ENCODE measurements at places on chromosomes 2 and 18.

DNA sequence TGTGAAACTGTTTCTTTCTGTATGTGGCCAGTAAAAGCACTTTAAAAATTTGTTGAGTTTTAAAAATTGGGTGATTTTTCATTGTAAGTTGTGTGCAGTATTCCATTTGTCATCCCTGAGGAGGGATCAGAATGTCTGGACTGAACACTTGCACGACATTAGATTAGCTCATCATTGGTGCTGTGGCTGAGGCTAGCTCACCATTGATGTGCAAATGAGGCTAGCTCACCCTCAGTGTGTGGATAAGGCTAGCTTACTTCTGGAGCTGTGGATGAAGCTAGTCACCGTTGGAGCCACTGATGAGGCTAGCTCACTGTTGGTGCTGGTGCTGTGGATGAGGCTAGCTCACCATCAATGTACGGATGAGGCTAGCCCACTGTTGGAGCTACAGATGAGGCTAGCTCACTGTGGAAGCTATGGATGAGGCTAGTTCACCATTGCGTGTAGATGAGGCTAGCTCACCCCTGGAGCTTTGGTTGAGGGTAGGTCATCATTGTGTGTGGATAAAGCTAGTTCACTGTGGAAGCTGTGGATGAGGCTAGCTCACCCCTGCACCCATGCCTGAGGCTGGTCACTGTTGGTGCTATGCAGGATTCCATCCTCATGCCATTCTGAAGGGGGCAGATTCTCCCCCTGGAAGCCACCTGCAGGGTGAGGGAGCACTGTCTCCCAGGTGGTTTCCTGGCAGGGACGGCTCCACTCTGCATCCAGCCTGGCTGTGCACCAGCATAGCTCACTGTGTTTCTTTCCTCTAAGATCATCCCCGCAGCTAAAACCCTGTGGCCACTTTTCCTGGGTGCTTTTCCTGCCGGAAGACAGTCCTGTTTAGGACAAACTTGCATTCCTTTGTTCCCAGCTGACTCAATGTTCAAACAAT, 101.1 kb downstream of the TWIST2 start:
- no peak for DNase-seq

GRCh38 chr18:58005885-58006523, 38.0 kb upstream of the NEDD4L start:
- no peak for DNase-seq

DNA sequence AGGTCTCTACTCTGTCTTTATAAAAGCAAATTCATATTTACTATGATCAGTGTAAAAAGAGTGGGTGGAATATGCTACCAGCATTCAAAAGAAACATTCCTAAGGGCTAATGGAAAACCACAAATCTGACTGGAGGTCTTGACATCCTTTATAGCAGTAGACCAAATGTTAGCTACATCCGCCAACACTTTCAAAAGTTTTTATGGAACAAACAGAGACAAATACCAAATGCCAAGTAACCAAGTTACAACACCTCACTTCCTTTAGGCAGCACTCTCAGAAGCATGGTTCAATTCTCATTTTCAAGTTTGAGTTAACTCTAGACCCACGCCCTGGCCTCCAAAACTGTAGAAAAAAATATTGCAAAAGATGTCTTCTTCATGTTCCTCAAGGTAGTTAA, 78.3 kb upstream of the SETBP1 start:
- no peak for DNase-seq

DNA sequence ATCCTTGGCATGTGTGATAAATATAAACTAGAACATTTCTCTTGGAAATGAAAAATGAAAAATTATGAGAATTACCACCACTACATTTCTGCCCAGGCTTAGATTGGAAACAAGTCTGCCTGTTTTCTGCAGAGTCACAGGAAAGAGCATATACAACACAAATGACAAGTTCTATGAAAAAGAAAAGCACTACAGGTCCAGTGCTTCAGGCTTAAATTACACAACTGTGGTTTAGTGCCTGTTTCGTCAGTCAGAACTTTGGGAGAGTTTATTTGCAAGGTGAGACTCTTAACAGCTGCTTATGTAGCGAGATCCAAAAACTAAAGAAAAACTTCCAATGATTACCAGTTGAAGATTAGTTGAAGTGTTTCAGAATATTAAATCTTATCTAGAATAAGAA, 68.9 kb downstream of the RTN4 start:
- DNase-seq: no peak

DNA sequence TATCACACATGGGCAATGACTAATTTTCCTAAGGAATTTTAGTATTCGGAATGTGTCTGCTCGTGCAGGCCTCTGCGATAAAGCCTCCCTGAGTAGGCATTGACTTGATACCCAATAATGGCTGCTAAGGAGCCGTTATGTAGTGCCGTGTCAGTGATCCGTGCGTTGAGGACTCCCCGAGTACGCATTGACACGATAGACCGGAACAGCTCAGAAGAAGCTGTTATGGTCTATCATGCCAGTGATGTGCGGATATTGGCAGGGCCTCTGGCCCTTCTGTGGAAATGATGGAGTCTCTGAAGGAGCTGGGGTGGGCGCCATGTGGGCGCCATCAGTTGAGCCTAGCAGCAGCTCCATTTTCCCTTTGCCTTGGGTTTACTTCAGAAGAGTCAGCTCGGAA, 29.1 kb downstream of the ZEB2 start:
- no peak for DNase-seq

DNA sequence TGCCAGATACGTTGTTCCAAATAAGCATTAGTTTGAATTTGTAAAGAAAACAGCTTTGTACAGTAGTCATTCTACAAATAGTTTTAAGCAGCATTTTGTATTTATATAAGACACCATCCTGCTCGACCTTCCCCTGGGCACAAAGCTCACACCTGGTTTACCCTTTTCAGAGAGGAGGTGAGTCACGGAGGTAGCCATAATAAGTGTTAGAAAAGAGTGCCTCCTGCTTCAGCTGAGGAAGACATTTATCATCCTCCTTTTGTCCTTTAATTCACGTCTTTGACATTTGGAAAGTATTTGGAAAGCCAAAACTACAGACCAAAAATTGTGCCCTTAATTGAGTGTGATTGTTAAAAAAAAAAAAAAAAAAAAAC, 6.8 kb downstream of the RAB12 start:
- no peak for DNase-seq

DNA sequence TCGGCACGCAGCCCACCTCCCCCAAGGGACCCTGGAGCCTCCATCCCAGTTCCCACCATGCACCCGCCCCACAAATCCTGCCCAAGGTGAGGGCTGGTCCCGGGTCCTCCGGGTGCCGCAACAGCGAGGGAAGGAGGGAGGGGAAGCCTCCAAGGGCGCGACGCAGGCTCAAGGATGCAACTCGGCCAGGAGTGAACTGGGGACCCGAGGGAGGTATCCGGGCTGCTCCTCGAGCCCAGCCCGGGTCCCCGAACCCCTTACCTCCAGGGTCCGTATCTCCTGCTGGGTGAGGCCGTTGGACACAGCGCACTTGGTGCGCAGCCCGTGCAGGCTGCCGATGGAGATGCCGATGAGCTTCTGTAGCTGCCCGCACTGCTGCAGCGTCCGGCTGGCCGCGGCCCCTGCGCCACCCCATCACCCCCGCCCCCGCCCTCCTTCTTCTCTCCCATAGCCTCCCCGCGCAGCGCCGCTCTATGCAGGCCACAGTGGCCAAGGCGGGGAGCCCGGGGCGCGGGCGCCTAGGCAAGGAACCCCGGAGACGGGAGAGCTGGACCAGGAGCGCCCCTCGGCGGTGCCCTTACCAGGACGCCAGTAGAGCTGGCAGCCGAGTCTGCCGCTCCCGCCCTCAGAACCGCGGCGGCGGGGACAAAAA, 124.1 kb downstream of the ANKRD30BL start:
- no peak for DNase-seq

GRCh38 chr2:3162442-3163077, 215.1 kb downstream of the EIPR1 start:
- no peak for DNase-seq

DNA sequence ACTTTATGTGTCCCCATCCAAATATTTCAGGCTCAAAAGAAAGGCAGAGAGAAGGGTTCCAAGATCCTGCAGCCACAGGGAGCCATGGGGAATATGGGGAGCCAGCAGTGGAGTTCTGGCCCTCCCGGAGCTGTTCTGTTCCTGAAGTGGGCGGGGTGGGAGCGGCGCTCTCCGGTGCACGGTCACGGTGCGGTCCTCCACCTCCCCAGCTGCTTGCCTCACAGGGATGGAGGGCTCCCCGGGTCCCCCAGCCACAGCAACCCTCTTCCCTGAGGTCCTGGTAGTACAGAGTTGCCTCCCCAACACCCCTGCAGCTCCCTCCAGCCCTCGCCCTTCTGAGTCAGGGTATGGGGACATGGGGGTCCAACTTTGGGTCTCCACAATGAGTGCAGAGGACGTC, 26.2 kb upstream of the SNED1 start:
- DNase-seq: no peak
